Activated CD8-positive, alpha-beta memory T cell treated with anti-CD3 and anti-CD28 coated beads for 1 hour (primary cell): ENCODE measurements at places on chromosomes 3 and 15.

GRCh38 chr15:38588672-38589071 is 24.1 kb upstream of the RASGRP1 start:
- no peak for DNase-seq

- DNase-seq: no peak
Measured at GRCh38 chr3:149736953-149737205, 15.4 kb downstream of the COMMD2 start.

- no peak for DNase-seq
Measured at GRCh38 chr3:151290673-151291072, 12.3 kb upstream of the P2RY14 start.

DNA sequence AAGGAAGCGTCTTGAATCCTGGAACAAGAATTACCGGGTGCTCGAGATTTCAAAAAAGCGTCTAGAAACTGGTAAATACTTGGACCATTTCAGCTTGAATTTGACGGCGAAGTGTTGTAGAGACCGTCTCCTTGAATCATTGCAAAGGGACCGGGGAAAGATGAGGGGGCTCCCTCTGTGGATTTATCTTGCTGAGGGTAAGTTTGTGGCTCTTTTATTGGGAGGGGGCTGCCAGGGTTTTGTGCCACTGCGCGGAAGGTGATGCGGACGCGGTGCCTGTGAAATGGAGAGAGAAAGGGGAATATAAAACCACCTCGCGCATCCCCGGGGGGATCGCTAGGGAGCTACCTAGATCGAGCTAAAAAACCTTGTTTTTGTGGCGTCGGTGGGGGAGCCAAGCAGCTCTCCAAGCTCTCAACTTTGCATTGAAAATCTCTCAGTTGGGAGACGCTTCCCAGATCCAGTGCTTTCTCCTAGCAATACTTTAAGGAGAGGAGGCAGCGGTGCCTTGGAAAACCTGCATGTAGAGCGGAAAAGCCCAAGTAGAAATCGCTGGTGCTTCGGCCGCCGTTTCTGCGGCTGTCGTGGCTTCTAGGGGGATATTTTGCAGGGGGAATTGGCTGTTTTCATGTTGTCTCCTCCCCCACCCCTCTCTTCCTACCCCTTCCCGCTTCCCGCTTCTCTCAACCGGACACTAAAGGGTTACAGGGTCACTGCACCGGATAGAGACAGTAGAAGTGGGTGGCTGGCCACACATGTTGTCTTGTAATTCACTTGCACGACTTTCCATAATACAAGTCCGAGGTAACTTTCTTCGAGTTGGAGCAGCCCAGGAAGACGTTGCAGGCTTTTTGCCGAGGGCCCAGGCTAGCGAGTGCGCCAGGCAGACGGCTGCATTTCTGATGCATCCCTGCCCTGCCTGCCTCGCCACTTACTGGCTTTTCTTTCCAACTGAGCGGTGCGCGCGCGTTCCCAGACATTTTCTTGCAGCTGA is 187.6 kb downstream of the NLGN1 start:
- no peak for DNase-seq

- no peak for DNase-seq
Measured at GRCh38 chr3:101120039-101120438, 126.8 kb upstream of the ABI3BP start.

GRCh38 chr15:83446904-83447709 is at the start of gene SH3GL3:
TSS of gene SH3GL3 (plus strand) at chr15:83447341. CDS start at chr15:83447534, 193 bp downstream.
- DNase-seq: no peak

DNA sequence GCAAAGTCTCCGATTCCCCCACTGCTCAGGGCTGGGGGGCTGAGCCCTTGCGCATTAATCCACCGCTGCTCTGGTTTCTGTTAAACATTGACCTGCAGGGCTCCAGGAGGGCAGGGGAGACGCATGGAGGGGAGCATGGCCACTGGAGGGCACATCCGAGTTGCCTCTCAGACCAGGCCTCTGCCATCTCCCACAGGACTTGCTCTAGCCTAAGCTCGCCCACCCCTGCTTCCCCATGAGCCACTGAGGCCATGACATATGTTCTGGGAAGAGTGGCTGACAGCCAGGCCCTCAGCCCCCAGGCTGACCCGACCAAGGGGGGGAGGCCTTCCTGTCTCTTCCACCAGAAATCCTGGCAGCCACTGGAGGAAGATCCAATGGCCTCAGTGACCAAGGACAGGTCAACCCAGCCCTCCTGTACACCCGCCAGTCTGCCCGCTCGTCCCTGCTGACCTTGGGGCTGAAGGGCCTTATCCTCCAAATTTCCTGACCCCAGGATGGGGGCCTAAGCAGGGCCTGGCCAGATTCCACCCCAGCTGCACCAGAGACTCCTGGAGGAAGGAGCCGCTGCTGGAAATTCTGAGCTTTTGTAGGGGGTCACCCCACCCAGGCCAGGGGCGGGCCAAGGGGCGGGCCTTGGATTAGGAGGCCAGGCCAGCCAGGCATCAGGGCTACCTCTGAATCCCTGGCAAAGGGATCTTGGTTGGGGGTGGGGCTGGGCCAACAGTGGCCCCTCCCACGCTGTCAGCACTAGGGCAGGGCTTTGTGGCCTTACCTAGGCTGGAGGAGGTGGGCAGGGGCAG is at the start of gene HYAL1:
Gene HYAL1, minus strand, starts transcription at position 562 of the 803 bp plus-strand sequence. CDS start 618 bp downstream, outside the sequence.
- no peak for DNase-seq

- no peak for DNase-seq
Measured at GRCh38 chr3:188052169-188053035, 101.6 kb upstream of the LPP start.

- no peak for DNase-seq
Measured at GRCh38 chr3:70716832-70717231, 404.4 kb upstream of the MDFIC2 start.

DNA sequence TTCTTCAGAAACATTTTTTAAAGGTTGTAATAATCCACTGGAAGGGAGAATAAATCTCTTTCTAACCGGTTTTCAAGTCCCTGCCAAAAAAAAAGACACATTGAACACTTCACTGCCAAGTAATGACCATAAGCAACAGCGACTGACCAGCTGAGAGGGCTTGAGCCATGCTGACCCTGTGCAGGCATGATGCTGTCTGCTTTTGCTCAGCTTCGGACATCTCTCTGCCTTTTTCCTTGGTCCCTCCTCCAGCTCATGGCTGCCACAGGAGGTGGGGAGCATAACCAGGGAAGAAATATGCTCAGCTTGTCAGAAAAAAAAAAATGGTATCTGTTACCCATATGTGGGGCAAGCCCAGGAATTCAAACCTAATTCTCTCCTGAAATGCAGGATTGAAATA is 1.5 kb downstream of the IGSF10 start:
- no peak for DNase-seq

GRCh38 chr3:9552252-9552999 is 1.2 kb downstream of the LHFPL4 start:
- DNase-seq: no peak

- DNase-seq: no peak
Measured at GRCh38 chr15:64209680-64210334, 47.0 kb upstream of the PPIB start.

DNA sequence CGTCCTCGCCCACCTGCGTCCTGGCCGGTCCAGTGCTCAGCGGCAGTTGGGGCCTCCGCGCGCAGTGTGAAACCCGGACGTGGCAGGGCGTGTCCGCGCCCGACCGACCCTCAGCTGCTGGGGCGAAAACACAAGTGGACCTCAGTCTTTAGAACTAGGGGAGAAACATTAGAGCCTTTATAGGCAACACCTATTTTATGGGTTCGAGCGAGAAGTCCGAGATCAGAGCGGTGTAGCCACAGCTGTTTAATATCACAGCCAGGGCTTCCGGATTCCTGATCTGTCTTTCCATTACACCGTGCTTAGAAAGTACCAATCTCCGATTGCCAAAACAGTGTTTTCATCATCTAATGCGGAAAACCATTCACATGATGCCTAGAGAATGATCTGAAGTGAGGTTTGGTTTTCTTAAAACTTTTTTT is 506 bp downstream of the RAD51 start:
- DNase-seq: no peak

DNA sequence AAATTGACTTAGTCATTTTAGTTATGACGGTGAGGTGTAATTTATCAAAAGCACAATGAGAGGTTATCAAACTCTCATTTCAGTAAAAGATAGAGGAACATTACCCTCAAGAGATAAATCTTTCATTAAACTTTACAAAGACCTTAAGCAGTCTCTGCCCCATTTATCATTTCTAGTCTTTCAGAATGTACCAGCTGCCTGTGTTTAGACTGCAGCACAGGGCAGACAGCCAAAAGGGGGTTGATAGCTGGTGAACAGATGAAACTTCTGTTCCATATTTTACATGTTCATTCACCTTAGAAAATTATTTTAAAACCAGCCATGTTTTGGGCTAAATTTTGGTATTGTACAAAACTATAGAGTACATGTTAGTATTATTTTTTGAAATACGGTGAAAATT is 514.6 kb upstream of the CNTN3 start:
- DNase-seq: no peak

DNA sequence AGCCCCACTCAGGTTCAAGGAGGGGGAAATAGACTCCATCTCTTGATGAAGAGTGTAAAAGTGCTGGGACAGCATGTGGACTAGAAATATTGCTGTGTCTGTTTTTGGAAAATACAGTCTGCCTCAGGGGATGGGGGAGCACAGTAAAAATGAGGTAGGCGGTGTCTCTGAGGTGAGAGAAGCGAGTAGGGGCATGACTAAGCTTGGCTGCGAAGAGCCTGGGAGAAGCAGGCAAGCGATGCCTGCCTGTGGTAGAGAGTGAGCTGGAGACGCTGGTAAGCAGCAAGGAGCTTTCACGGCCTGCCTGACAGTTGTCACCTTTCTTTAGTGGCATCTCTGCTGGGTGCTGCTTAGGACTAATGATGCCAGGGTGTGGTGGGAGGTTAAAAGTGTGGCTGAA is 49.0 kb upstream of the DCLK3 start:
- no peak for DNase-seq

- DNase-seq: no peak
Measured at GRCh38 chr3:177015881-177016280, 181.4 kb downstream of the TBL1XR1 start.

GRCh38 chr3:46194868-46195553 is 13.1 kb downstream of the CCR1 start:
- no peak for DNase-seq

- no peak for DNase-seq
Measured at GRCh38 chr3:172164620-172165362, 125.4 kb downstream of the FNDC3B start.

GRCh38 chr3:129893581-129894070 is at the start of gene TMCC1:
TSS of gene TMCC1 (minus strand) at chr3:129893711.
- peak; percentile 63 for DNase-seq
